GM12892 (cell line): ENCODE measurements at places on chromosomes 5 and 9.

- DNase-seq = no peak
Observed at GRCh38 chr5:173486355-173487225, 129.9 kb downstream of the BOD1 start.

DNA sequence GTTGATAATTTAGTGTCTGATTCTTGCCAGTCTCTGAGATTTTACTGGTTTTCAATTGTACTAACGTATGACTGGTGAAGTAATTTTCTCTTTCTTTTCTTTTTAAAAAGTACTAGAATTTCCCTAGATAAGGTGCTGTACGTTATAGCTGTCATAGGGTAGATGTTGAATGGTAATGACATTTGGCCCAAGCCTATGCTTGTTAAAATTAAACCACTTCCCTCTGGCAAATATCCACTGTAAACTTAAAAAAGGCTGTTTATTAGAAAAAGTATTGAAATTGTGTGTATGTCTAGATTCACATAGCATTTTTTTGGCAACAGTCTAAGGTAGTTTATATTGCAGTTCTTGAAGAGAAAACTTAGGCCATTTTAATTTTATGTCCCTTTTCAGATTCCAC lies 97.6 kb downstream of the NNT start:
- DNase-seq = no peak

- DNase-seq = no peak
Observed at GRCh38 chr9:116313638-116314037, 160.0 kb downstream of the PAPPA start.

- DNase-seq = peak; percentile 84
Observed at GRCh38 chr9:6632516-6633183, 12.9 kb downstream of the GLDC start.

DNA sequence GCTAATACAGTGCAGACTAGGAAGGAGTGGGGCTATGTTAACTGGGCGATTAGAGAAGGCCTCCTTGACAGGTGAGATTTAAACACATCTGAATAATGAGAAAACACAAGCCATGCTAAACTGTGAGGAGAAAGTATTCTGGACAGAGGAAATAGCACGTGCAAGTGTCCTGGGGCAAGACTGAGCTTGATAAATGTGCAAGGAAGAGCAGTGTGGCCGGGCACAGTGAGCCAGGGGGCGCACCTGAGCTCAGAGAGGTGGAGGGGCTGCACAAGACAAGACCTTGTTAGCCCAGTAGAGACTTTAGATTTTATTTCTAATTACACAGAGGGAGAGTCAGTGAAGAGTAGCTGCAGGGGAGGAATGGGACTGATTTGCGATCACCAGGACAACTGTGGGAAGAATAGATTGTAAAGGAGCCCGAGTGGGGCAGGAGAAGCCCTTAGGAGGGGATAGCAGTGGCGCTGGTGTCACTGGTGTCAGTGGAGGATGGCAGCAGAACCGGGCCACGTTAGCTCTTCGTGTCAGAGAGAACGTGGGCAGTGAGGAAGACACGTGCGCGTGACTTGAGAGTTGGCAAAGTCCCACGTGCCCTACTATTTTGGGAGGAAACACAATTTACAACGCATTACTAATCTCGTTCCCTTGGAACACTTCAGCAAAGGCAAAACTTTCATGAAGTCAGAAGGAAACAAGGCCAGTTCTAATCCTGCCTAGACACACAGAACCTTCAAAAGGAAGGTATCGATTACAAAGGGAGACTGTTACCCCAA lies 17.9 kb upstream of the C5orf47 start:
- no peak for DNase-seq
